H54 (cell line): ENCODE measurements at places on chromosomes 7 and 10.
A peak's percentile ranks its signal among the peaks of the same experiment; 100 is the strongest.

- DNase-seq, result no peak
Measured at GRCh38 chr10:123157210-123157609, 3.0 kb downstream of the BUB3 start.

- DNase-seq, result no peak
Measured at GRCh38 chr7:117550625-117551024, 70.8 kb downstream of the CFTR start.

- no peak for DNase-seq
Measured at GRCh38 chr7:121604627-121605316, 208.7 kb upstream of the FAM3C start.

DNA sequence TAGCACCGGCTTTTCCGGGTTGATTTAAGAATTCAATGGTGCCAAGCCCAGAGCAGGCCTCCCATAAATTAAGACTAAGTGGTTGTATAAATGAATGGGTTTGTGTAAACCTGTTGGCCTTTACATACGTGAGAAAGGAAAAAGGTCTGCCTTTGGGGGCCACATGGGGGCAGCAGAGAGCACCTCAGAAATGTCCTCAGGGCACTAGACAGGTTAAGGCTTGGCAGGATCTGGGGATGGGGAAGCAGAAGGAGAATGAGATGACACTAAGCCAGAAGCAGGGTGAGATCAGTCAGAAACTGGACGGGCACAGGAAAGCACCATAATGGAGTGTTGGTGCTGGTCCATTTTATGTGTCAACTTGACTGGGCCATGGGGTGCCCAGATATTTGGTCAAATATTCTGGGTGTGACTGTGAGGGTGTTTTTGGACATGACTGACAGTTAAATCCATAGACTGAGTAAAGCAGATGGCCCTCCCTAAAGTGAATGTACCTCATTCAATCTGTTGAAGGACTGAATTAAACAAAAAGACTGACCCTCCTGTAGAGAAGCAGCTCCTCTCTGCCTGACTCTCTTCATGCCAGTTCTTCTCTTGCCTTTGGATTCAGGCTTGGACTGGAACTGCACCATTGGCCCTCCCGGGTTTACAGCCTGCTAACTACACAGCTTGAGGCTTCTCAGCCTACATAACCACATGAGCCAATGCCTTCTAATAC is 58.9 kb downstream of the FRMPD2 start:
- peak; percentile 24 for DNase-seq

DNA sequence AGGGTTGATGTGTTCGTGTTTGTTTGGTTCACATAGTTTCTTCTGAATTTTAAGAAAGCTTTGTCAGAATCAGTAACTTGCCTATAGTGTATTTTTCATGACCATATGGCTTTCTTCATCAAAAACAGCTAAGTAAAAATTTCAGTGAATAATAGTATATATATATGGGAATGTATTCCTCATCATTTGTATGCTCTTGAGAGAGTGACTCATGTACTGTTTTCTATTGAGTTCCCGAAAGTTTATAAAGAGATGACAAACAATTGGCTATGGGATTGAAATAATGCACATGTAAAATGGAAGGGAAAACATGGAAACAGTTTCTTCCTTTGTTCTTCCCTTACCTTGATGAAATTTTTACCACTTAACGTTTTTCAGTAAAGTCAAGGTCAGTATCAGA is 56.4 kb downstream of the KAT6B start:
- DNase-seq, result no peak

- DNase-seq, result no peak
Measured at GRCh38 chr7:139671967-139672366, 105.8 kb downstream of the HIPK2 start.

DNA sequence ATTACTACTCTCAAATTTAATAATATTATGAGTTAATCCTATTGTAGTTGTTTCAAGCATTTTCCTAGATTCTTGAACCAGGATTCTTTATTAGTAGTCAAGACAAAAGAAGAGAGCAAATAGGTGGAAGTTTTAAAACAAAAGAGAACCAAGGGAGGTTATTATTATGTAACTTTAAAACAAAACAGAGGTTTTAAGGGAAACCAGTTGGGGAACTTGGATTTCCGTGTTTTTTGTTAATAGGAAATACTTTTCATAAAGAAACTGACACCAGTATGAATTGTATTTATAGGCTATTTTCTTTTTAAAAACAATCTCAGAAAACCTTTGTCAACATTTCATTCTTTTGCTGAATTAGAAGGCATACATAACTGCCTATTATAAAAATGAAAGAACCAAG is 183.9 kb downstream of the WNT2 start:
- no peak for DNase-seq

- no peak for DNase-seq
Measured at GRCh38 chr10:17644485-17644943, 563 bp downstream of the STAM start.

DNA sequence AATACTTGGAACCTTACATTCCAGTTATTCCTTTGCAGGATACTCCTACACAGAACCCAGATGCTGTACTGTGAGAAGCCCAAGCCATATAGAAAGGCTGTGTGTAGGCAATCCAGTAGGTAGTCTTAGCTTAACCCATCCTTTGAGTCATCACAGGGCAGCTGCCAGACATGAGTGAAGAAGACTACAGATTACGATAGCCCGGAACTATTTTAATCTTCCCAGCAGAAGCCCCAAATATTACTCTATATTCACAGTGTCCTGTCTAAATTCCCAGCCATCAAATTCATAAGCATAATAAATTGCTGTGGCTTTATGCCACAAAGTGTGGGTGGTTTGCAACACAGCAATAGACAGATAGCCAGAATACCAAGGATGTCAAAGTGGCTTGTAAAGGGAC is 474.1 kb upstream of the STEAP1 start:
- DNase-seq, result no peak

DNA sequence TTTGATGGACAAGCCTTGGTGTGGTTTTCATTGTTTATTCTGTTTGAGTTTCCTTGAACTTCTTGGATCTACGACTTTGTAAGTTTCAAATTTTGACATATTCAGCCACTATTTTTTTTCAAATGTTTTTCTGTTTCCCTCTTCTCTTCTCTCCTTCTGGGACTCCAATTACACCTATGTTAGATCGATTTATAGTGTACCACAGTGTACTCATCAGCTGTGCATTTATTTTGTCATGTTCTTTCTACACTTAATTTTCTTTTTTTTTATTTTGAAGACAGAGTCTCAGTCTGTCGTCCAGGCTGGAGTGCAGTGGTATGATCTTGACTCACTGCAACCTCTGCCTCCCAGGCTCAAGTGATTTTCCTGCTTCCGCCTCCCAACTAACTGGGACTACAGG is 16.2 kb downstream of the OLAH start:
- DNase-seq, result no peak

- peak; percentile 25 for DNase-seq
Measured at GRCh38 chr7:14233076-14233867, 243.8 kb upstream of the ETV1 start.

DNA sequence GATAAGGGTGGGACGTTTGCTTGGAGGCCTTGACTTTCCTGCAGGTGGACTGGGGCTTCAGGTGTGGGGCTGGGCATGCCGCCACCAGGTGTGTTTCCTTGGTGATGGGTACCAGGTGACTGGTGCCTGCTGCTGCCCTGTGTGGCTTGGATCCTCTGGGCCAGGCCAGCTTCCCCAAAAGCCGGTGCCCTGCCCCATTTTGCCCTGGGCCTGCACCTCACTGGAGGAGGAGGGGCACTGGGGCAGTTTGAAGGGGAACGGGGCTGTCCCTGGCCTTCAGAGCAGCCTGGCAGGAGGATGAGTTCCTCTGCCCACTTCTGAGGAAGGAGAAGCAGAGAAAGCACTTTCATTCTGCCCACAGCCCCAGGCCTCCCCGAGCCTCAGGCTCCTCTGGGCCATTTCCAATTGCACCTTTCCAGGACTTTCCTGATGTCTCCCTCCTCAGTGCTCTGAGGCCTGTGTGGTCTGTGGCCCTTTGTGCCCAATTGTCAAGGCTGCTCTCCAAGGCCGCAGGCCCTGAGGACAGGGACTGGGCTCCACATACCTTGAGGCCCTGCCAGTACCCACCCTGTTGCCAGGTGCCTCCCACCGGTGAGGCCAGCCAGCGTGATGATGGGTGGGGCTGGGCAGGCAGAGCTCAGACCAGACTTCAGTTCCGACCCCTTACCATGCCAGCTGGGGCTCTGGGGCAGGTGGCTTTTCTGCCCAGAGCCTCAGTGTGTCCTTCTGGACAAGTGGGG is 25.3 kb upstream of the SMARCD3 start:
- no peak for DNase-seq

DNA sequence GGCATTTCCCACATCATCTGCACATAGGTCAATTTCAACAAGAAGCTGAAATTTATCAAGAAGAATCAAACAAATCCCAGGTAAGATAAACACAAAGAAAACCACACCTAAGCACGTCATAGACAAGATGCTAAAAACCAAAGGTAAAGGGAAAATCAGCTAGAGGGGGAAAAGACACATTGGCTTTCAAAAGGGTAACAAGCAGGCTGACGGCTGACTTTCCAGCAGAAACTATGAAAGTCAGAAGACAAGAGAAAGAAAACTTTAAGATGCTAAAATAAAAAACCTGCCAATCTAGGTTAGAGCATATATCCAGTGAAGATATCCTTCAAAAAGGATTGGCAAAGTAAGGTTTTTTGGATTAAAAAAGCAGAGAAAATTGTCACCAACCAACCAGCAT is 59.9 kb upstream of the RHEB start:
- no peak for DNase-seq

GRCh38 chr7:139850906-139851305 is 21.8 kb downstream of the TBXAS1 start:
- DNase-seq, result no peak

DNA sequence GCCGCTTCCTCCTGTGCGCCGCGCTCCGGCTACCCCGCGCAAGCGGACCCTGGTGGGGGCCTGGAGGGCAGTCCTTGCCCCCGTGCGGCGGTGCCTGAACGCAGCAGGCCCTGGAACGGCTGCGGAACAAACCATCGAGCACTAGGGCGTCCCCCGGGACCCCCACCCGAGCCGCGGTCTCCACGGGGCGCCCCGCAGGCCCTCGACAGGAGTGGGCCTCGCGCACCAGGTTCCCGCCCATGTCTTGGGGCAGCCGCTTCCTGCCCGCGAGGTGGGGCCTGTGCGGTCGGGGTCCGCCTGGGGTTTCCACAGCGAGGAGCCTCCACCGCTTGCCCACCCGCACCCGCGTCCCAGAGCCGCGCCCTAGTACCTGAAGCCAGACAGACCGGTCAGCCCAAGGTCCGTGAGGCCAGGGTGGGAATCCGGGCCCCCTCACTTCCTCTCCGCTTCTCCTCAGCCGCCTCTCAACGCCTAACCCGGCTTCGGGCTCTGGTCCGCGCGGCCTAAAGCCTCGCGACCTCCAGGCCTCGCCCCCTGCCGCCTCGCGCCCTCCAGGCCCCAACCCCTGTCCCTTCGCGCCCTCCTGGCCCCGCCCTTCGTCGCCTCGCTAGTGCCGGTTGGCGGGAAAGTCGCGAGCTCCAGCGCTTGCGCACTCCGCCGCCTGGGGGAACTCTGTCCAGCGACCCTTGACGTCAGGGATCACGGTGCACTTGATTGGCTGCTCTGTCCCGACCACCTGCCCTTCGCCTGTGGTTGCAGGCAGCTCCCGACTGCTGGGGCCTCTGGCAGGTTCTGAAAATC is 7.0 kb upstream of the GBX1 start:
- no peak for DNase-seq

DNA sequence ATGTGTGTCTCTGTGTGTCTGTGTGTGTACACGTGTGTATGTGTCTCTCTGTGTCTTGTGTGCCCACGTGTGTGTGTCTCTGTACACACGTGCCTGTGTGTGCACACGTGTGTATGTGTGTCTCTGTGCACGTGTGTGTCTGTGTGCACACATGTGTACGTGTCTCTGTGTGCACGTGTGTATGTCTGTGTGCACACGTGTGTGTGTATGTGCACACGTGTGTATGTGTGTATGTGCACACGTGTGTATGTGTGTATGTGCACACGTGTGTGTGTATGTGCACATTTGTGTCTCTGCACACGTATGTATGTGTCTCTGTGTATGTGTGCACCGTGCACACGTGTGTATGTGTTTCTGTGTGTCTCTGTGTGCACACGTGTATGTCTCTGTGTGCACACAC is 248.7 kb upstream of the SHH start:
- no peak for DNase-seq

GRCh38 chr10:19651549-19651948 is 164.7 kb upstream of the PLXDC2 start:
- no peak for DNase-seq

DNA sequence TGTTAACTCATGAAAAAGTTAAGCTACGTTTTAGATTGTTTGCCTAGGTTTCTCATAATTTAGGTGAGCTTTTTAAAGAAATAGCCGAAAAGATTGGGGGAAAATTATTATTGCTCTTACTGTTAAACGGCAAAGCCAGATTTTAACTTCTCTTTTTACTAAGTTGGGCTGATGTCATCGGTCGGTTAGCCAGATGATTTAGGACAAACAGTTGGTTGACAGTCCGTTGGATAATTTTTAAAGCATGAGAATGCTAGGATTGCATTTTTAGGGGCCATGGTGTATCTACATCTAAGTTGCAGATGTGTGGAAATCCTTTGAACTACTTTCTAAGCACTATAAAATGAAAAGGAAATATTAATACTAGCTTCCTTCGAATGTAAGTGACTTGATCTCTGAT is 280.9 kb upstream of the AKR1E2 start:
- DNase-seq, result no peak

DNA sequence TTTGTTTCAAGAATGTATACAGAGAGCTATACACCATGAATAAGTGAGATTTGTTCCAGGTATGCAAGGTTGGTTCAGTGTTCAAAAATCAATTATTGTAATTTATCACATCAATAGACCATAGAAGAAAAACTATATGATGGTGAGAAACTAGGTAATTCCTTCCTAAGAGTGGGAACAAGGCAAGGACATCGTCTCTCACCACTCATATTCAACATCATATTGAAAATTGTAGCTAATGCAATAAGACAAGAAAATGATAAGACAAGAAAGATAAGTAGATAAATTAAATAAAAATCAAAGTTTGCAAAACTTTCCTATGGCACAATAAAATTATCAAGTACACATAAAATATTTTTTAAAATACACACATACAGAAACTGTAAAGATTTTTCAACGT is 385.3 kb upstream of the COBL start:
- DNase-seq, result no peak

- peak; percentile 61 for DNase-seq
Measured at GRCh38 chr7:116499168-116500077, at the start of gene CAV2. TSS of gene CAV2 (plus strand) at chr7:116499738. CDS start at chr7:116499782, 44 bp downstream.

GRCh38 chr7:101169838-101170551 is 4.6 kb upstream of the VGF start:
- DNase-seq, result peak; percentile 77

DNA sequence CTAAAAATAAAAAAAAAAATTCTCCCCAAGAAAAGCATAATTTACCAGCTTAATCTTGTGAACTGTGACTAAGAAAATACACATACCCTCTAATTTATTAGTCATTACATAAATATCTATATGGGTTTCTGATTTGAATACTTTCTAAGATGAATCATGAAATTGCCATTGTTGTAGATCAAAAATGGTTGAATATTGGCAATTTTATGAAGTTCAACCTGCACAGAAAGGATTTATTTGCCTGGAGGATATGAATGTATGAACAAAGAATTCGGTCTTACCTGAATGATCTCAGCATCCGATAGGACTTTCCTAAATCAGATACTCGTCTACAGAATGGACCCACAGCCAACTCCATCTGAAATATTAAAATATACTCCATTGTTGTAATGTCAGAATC is 61.5 kb downstream of the HBP1 start:
- DNase-seq, result no peak
